ENCODE measurements at places on chromosomes 7 and 10.

DNA sequence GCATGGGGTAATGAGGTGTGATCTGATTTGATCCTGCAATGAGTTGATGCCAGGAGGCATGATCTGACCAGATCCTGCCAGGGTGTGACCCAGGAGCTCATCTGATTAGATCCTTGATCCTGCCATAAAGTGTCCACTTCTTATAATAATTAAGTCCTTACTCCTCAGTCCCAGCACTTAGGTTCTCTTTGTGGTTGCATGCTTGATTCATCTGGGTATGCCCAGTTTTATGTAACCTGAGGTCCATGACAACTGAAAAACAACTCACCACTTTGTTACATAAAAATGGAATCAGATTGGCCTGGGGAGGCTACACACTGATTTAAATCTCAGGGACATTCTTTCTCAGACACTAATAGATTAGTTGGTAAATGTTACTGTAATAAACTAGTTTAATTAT, 19.1 kb downstream of the ACADSB start:
- no peak for DNase-seq

- peak; percentile 33 for DNase-seq
Observed at GRCh38 chr10:91198781-91199180, 21.7 kb upstream of the PCGF5 start.

- no peak for DNase-seq
Observed at GRCh38 chr7:64871761-64872160, 31.3 kb upstream of the ZNF273 start.

DNA sequence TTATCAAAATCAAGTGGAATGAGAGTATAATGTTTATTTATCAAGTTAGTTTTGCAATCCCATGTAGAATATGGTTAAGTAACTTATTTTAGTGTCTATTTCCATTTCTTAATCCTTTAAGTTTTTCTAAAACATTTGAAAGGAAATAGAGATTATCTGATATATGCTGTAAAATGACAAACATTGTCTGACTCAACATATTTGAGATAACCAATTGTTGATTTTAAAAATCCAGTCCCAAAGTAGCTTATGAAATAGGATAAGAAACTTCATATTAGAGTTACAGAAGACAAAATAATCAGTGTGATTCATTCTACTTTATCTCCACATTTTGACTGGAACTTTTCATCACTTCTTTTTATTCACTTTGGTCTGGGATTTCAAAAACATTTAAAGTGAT, 38.7 kb upstream of the CDK1 start:
- no peak for DNase-seq

- DNase-seq, result no peak
Observed at GRCh38 chr7:95921543-95921942, 149.2 kb downstream of the DYNC1I1 start.

All from body of pancreas (tissue), 4 donors.